ENCODE measurements at places on chromosomes 16 and 17. TPM values are rescaled to one million over a fixed set of nuclear protein-coding genes. Genes with fewer than 3 reads are reported as not detected.

Gene KLHDC4
- total RNA-seq = 28.3 TPM

Gene ABCA8
- not detected for total RNA-seq

Gene STX1B
- total RNA-seq = 0.08 TPM

Gene PYCARD
- 138 TPM for total RNA-seq

Gene DNAAF1
- total RNA-seq = not detected

Gene EVPL
- total RNA-seq = 14.2 TPM

Gene TTYH2
- total RNA-seq = 1.3 TPM

Gene BCL6B
- total RNA-seq = not detected

Gene MATCAP1
- total RNA-seq = 9.2 TPM

Gene OTOA
- not detected for total RNA-seq

Gene TBC1D28
- total RNA-seq = not detected

Gene SYCE1L
- 0.38 TPM for total RNA-seq

Gene SLC16A13
- total RNA-seq = 4.1 TPM

Gene COA3
- total RNA-seq = 57.3 TPM

Gene ACSM2A
- total RNA-seq = not detected

Gene MPO
- not detected for total RNA-seq

Gene KRT24
- total RNA-seq = not detected

Gene GFAP
- total RNA-seq = not detected

Gene DNAH17
- 1.1 TPM for total RNA-seq

Gene RDM1
- total RNA-seq = 1.0 TPM

Gene IRX3
- total RNA-seq = 8.7 TPM

Gene CX3CL1
- 8.4 TPM for total RNA-seq

Gene PER1
- total RNA-seq = 33.2 TPM

Gene CCL11
- total RNA-seq = not detected

Gene CHTF8
- 61.4 TPM for total RNA-seq

Gene WNT9B
- not detected for total RNA-seq
